ENCODE measurements at places on chromosomes 2 and 18. TPM values are rescaled to one million over a fixed set of nuclear protein-coding genes. Genes with fewer than 3 reads are reported as not detected.

GRCh38 chr2:112301973-112302372, 26.6 kb downstream of the ZC3H6 start:
- DNase-seq, result no peak

- no peak for DNase-seq
Observed at GRCh38 chr18:8006979-8007378, 439.9 kb downstream of the PTPRM start.

ALPG gene
- total RNA-seq, result not detected

TDRD15 gene
- not detected for total RNA-seq
